Thoracic aorta (tissue), 2 donors: ENCODE measurements at places on chromosomes 6 and 20. TPM values are rescaled to one million over a fixed set of nuclear protein-coding genes. Genes with fewer than 3 reads are reported as not detected.
A peak's percentile ranks its signal among the peaks of the same experiment; 100 is the strongest.

CNBD2 gene
- total RNA-seq, result 2.6 TPM

DNA sequence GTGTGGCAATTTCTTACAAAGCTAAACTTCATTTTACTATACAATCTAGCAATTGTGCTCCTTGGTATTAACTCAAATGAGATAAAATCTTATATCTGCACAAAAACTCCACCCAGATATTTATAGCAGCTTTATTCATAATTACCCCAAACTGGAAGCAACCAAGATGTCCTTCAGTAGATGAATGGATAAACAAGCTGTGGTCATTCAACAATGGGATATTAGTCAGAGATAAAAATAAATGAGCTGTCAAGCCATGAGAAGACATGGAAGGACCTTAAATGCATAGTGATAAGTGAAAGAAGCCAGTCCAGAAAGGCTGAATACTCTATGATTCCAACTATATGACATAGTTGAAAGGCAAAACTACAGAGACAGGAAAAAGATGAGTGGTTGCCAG, 98.9 kb upstream of the BMP2 start:
- H3K4me1 ChIP-seq, result no peaks in the 10 kb centered on the region
- no peak for DNase-seq
- no peaks in the 10 kb centered on the region for H3K36me3 ChIP-seq
- H3K27ac ChIP-seq, result no peak overlapping the region
- no peak overlapping the region for H3K4me3 ChIP-seq

GRCh38 chr6:138493413-138493812, 5.9 kb downstream of the NHSL1 start:
- no peaks in the 10 kb centered on the region for H3K27me3 ChIP-seq
- no peak for DNase-seq
- H3K4me3 ChIP-seq, result no peak overlapping the region
- no peaks in the 10 kb centered on the region for H3K4me1 ChIP-seq

GRCh38 chr6:159301810-159302593, 132.8 kb downstream of the FNDC1 start:
- no peak overlapping the region for H3K27ac ChIP-seq
- H3K4me3 ChIP-seq, result no peak overlapping the region
- DNase-seq, result no peak
- no peaks in the 10 kb centered on the region for H3K36me3 ChIP-seq
- no peaks in the 10 kb centered on the region for H3K4me1 ChIP-seq
- no peaks in the 10 kb centered on the region for H3K27me3 ChIP-seq

DYNLT2 gene
- total RNA-seq, result 3.0 TPM

BMP7 gene
- 1.5 TPM for total RNA-seq

DNA sequence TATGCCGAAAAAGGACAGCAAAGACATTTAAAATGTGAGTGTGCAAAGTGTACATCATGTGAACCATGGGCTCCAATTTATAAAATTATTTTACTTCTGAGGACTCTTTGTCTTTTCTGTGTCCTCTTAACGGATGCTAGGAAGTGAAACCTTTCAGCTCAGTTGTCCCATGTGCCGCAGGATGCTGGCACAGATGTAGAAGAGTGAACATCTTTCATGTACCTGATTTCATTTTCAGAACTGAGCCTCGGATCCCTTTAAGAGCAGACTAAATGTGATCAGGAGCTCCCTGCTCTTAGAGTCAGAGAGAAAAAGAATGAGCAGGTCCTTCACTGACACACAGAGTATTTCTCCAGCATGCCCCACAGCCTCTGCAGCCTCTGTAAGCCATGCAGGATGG, 27.6 kb upstream of the FUCA2 start:
- DNase-seq, result no peak
- H3K4me3 ChIP-seq, result no peak overlapping the region
- no peaks in the 10 kb centered on the region for H3K36me3 ChIP-seq
- no peaks in the 10 kb centered on the region for H3K27me3 ChIP-seq

DNA sequence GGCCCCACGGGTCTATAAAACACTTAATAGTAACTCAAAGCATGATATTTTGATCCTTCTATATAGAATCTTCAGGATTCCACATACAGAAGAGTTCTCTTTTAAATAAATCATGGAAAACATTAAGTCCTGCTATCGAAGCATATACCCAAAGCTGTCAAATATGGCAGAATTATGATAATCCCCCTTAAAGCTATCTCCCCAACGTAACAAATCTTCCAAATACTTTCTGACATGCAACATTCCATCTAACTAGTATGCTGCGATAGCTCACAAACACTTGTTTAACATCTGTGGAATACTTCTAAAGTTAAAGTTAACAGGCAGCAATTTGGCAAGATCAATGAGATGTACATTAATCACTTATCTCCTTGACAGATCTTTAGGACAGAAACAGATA, 371.0 kb upstream of the RUNX2 start:
- no peaks in the 10 kb centered on the region for H3K36me3 ChIP-seq
- H3K27me3 ChIP-seq, result no peaks in the 10 kb centered on the region
- H3K4me3 ChIP-seq, result no peak overlapping the region

DNA sequence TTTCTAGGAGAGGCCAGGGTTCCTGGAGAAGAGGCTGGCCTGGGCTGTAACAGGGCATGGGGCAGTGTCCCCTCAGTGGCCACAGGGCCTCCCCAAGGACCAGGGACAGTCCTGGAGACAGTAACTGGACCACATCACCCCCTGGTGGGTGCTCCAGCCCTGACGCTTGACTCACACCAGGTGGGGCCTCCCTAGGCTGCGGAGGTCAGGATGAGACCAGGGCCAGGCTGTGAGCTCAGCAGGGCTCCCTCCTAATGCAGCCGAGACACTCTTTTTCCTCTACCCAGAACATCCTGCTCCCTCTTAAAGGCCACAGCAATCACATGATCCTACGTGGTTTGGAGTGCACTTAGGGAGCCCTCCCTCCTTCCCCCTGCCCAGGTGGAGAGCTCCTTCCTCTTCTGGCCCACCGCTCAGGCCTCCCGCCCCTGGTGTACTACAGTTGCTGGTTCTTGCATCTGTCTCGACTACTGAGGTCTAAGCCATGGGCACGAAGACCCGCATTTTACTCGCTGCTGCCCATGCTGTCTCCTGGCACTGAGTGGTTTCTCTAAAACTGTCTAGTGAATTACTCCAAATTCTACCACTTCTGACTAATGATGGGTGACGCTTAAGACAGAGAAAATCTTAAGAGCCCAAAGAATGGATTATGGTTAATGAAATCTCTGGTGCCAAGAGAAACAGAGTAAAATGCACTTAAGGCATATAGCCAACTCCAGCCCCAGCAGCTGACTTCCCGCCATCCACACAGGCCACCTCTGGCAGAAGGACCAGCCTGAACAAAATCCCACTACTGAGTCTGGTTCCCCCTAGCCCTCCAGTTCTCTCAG, 166.1 kb upstream of the CST7 start:
- H3K4me1 ChIP-seq, result no peaks in the 10 kb centered on the region
- H3K36me3 ChIP-seq, result no peaks in the 10 kb centered on the region
- no peak overlapping the region for H3K27ac ChIP-seq

DNA sequence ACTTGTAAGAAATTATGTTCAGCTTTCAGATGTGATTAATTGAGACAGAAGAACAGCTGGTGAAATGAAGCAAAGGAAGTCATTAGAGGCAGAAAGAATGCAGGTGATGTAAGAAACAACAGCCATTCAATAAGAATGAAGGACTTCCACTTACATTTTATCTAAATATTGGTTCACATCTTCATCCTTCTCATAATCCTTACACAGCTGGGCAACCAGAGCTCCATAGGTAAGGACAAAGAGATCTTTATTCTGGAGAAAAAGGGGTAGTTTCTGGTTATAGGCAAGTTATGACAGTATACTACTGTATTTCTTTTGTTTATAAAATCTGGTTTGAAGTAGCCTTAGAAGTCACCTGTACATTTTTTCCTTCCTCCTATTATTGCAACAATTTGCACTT, 2.3 kb downstream of the TRAPPC3L start:
- no peaks in the 10 kb centered on the region for H3K27me3 ChIP-seq
- no peak overlapping the region for H3K4me3 ChIP-seq
- no peaks in the 10 kb centered on the region for H3K4me1 ChIP-seq
- DNase-seq, result no peak
- H3K27ac ChIP-seq, result no peak overlapping the region

DNA sequence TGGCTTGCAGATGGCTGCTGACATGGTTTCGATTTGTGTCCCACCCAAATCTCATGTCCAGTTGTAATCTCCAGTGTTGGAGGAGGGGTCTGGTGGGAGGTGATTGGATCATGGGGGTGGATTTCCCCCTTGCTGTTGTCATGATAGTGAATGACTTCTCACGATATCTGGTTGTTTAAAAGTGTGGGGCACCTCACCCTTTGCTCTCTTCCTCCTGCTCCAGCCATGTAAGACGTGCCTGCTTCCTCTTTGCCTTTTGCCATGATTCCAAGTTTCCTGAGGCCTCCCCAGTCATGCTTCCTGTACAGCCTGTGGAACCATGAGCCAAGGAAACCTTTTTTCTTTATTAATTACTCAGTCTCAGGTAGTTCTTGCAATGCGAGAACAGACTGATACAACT, 77.6 kb upstream of the FUCA2 start:
- H3K36me3 ChIP-seq, result no peaks in the 10 kb centered on the region
- H3K4me1 ChIP-seq, result peaks cover under 1% of the 10 kb centered on the region
- no peaks in the 10 kb centered on the region for H3K27me3 ChIP-seq
- H3K4me3 ChIP-seq, result no peak overlapping the region
- no peak overlapping the region for H3K27ac ChIP-seq

SIM1 gene
- total RNA-seq, result not detected

LKAAEAR1 gene
- not detected for total RNA-seq

RAB23 gene
- total RNA-seq, result 44.7 TPM

GRCh38 chr20:51960047-51960675, 157.8 kb upstream of the SALL4 start:
- H3K4me1 ChIP-seq, result no peaks in the 10 kb centered on the region
- no peak overlapping the region for H3K4me3 ChIP-seq
- H3K27ac ChIP-seq, result no peak overlapping the region
- no peaks in the 10 kb centered on the region for H3K36me3 ChIP-seq
- no peaks in the 10 kb centered on the region for H3K27me3 ChIP-seq
- DNase-seq, result no peak

FAM83C gene
- total RNA-seq, result not detected

LGSN gene
- total RNA-seq, result not detected

MUC22 gene
- total RNA-seq, result not detected

GRCh38 chr20:49303065-49303552, 25.3 kb upstream of the ZNFX1 start:
- no peaks in the 10 kb centered on the region for H3K36me3 ChIP-seq
- DNase-seq, result no peak
- peak overlapping the region; percentile 22 for H3K4me3 ChIP-seq

DNA sequence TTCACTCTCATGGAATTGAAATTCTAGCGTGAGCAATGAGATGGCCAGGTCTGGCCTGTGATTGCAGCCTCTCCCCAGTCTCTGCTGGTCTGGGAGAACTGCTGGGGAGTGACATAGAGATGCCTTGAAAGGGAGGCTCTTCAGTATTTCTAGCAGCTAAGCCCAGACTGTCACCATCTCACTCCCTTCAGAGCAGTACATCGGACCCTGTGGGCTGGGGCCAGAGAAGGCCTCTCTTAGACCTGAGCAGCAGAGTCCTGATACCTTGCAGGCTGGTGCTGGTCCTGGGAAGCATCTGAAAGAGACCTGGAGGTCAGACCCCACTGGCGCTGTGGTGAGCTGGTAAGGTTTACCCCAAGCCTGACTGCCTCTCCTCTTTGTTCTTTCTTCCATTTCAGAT, 87.4 kb downstream of the TCP11 start:
- H3K36me3 ChIP-seq, result peaks cover 4% of the 10 kb centered on the region
- H3K27ac ChIP-seq, result peak overlapping the region; percentile 90
- DNase-seq, result no peak
- no peak overlapping the region for H3K4me3 ChIP-seq
- peaks cover 91% of the 10 kb centered on the region for H3K4me1 ChIP-seq

BPI gene
- 0.35 TPM for total RNA-seq

SCUBE3 gene
- total RNA-seq, result 75.6 TPM

- H3K4me1 ChIP-seq, result no peaks in the 10 kb centered on the region
- no peaks in the 10 kb centered on the region for H3K36me3 ChIP-seq
- no peaks in the 10 kb centered on the region for H3K27me3 ChIP-seq
- no peak overlapping the region for H3K4me3 ChIP-seq
- no peak overlapping the region for H3K27ac ChIP-seq
- DNase-seq, result no peak
These were observed 73.0 kb upstream of the OPRM1 start for GRCh38 chr6:153966001-153966400.

LY6G6D gene
- total RNA-seq, result not detected

PDYN gene
- not detected for total RNA-seq

DNA sequence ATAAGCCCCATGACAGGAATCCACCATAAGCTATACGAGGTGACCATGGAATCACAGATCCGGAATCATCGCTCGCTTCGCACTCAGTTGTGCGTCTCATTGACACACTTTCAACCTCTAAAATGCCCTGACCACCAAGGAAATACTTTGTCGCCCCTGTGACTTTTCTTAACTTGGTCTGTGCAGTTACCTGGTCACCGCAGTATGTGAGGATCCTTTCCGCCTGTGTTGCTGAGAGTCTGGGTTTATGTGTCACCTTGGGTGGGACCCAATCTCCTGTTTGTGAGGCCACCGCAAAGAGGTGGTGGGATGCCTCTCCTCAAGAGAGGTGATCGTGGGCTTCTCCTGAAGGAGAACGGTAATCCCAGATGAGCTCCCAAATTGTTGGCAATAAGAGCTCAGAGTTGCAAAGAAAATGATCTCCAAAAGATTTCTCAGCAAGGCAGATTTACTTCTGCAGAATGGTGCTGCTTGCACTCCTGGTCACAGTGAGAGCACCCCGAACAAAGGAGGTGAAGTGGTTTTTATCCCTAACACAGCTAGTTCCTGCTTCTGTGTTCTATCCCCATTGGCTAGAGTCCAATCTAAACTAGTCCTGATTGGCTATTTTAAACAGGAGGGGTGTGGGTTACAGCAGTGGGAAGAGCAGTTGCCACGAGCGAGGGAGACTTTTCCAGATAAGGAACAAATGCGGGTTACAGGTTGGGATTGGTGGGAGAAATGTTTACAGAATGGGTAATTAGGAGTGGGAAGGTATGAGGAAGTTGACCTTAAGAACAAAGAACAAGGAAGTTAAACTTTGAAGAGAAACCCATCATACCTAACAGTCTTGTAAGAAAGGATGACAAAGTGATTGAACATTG, 9.1 kb upstream of the ZNFX1 start:
- H3K4me3 ChIP-seq, result no peak overlapping the region
- H3K27me3 ChIP-seq, result no peaks in the 10 kb centered on the region
- H3K36me3 ChIP-seq, result peaks cover 80% of the 10 kb centered on the region
- H3K27ac ChIP-seq, result no peak overlapping the region

SALL4 gene
- not detected for total RNA-seq

DNA sequence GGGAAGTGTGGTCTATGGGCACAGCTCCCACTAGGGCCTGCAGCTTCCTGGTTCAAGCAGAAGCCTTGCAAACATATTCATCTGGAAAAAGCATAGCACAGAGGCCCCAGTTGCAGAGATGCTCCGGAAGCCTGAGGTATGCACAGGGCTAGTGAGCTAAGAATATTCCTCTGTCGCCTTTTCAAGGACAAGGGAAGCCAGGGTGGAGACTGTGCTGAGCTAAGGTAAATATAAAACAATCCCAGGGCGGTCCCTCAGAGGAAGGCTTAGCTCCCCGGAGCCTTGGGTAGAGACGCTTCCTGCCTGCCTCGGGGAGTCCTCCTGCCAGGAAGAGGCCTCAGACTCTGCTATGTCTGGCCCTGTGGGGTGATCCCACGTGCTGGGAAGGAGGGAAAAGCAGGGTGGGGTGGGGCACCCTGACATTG, 134.8 kb upstream of the FOXA2 start:
- no peak overlapping the region for H3K4me3 ChIP-seq
- H3K4me1 ChIP-seq, result peaks cover 21% of the 10 kb centered on the region
- no peak overlapping the region for H3K27ac ChIP-seq
- no peaks in the 10 kb centered on the region for H3K36me3 ChIP-seq
